ENCODE measurements at places on chromosomes 16 and 17.

DNA sequence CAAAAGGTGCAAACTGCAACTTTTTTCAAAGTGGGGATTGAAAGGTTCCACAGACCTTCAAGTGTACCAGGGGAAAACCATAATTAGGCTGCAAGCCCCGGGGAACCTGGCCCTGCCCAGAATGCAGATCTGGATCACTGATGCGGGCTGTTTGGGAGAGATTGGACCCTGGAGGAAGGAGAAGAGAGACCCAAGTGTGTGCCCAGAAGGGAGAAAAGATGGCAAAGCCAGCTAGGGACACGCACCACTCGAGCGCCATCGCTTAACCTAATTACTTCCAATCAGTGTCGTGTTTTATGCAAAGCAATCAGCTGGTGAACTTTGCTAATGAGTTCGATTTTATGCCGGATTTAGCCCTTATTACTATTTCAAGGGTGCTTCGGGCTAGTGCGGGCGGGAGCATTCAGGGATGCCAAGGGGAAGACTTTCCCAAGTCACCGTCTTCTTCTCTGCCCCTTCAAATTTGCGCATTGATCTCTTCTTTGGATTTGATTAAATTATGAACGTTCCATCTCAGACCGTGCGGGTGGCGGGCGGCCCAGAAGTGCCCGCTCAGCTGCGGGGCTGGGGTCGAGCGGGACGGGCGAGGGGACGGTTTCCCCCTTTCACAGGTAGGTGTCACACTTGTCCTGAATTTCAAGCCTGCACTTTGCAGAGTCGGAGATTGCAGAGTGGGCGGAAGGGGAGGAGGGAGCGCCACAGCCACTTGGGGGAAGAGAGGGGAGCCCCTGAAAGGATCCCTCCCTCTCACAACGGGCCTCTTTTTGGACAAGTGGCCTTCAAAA is 4.0 kb downstream of the IRX5 start:
- ATAC-seq: no peak

- no peak for ATAC-seq
Measured at GRCh38 chr16:12236589-12236988, 260.1 kb downstream of the SNX29 start.

DNA sequence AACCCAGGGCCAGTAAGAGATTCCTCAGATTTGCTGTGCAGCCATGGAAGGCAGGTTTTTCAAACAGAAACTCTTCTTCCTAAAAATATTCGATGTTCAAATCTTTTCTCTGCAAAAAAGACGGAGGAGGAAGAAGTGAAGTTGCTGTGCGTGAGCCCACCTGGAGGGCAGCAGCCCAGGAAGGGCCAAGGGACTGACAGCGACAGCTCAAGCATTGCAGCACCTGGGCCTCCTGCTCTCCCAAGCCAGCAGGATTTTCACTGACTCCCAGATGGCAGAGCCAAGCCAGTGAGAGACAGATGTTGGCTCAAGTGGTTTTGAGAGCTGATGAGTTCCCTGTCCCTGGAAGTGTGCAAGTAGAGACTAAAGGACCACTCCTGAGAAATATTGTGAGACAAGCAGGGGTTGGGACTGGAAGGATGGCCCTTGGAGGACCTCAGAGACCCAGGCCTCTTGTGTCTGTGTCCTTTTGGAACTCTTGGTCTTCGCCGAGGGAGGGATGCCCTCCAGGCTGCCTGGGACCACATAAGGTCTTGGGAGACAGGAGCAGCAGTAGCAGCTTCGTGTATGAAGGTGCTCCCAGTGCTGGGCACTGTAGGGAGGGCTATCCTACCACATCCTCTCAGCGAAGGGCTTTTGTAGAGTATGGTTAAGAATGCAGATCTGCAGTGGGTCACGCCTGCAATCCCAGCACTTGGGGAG is 29.3 kb upstream of the TNFRSF13B start:
- ATAC-seq: peak; percentile 14

DNA sequence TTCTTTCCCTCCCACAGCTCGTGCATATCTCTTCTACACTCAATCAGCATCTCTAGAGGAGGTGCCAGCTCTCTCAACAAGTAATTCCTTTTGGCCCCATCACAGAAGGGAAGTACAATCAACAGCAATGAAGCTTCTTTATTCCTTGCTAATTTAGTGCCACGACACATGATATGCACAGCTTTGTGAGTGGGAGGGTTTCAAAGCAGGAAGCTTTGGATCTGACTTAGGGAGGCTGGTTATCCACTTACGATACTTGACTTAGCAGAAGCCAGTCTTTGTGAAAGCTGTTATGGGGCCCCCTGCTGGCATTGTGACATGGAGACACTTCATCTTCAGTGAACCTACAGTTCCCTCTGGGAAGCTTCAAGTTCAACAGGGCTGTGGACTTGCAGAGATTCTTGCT is 81.0 kb downstream of the TMEM100 start:
- ATAC-seq: peak; percentile 97

GRCh38 chr17:77499699-77500435 is 359.1 kb downstream of the SEC14L1 start:
- no peak for ATAC-seq

DNA sequence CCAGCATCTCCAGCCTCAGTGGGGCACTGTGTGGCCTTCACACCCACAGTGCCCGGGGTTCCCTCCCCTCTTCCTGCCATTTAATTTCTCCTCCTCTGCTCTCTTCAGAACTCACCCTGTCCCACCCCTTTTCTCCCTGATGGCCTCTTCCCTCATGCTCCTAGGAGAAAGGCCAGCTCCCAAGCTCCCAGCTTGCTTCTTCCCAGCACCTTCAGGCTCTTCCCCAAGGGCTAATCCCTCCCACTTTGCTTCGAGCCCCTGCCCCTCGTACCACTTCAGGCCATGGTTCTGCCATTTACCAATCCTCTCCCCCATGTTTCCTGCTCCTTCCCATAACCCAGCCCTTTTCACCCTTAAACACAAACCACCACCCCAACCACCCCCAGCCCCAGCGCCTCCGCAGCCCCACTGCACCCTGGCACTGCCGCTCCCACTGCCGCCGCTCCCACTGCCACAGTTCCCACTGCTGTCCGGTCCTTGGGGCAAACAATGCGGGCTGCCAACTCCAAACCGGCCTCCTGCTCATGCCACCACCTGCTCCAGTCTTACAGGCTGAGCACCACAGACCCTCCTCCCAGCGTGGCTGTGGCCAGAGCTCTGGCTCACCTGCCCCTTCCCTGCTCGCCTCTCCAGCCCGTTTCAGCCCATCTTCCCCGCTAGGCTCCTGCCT is 28.6 kb downstream of the ADAM11 start:
- ATAC-seq: peak; percentile 20

DNA sequence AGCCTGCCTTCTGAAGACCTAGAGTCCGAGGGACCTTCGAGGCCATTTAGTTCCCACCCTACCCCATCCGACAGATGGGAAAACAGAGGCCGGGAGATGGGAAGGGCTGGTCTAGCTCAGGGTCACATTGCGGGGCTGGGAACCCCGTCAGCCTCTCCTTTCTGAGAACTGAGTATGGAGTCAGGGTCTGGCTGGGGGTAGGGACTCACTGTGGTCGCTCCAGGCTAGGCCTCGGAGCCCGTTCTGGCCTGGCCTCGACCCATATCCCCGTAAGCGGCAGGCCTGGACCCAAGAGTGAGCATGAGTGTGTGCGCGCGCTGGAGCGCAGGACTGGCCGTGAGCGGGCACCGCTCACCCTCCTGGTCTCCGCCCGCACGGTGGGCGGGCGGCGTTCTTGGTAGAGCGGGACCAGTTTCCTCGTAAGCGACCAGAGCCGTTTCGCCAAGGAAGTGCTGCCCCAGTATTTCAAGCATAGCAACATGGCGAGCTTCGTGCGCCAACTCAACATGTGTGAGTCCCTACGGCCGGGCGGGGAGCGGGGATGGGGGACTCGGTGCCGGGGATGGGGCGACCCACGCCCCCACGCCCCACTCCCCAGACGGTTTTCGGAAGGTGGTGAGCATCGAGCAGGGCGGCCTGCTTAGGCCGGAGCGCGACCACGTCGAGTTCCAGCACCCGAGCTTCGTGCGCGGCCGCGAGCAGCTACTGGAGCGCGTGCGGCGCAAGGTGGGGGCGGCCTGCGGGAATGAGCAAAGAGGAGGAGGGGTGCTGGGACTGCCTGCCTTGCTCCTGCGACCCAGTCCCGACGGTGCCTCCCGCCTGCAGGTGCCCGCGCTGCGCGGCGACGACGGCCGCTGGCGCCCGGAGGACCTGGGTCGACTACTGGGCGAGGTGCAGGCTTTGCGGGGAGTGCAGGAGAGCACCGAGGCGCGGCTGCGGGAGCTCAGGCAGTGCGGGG is 855 bp downstream of the HSF4 start:
- ATAC-seq: no peak

DNA sequence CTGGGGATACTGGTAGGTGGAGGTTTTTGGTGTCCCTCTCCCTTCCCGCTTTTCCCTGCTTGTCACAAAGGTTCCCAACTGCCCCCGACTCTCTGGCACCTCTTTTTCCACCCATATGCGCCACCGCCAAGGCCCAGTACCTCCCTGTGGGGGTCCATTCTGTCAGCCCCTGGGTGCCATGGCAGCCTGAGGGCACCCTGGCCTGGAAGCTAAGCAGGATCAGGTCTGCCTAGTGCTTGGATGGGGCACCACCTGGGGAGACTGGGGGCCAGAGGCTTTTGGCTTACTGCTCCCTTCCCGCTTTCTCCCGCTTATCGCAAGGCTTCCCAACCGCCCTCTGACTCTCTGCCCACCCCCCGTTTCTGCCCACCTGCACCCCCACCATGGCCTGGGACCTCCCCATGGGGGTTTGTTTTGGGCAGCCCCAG is 2286.4 kb downstream of the TP53TG3F start:
- ATAC-seq: no peak

DNA sequence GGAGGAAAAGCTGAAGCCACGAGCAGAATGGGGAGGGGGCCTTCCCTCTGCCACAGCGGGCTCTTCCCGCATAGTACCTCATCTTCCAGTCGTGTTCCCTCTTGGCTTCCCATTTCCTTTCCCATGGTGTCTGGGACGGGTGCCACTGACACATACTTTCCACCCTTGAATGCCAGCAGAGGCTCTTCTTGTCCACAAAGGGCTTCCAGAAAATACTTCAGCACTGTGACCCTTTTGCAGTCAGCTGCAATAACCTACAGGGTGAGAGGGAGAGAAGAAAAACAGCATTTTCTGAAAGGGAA is 30.7 kb downstream of the HIC1 start:
- ATAC-seq: no peak

DNA sequence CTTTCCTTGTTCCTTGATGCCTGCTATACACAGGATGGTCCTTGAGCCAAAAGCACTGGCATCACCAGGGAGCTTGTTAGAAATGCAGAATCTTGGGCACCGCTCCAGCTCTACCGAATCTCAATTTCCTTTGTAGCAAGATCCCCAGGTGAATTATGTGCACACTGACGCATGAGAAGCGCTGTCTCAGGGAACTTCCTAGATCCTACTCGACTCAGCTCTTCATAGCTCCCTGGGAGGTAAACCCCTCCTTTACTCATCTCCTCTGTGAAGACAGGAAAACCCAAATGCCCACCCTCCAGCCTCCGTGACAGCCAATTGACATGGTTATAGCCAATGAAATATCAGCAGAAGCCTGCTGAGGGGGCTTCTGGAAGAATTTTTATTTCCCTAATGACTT is 4.1 kb downstream of the USP31 start:
- ATAC-seq: no peak

GRCh38 chr16:57072616-57073275 is 19.6 kb upstream of the CPNE2 start:
- no peak for ATAC-seq

DNA sequence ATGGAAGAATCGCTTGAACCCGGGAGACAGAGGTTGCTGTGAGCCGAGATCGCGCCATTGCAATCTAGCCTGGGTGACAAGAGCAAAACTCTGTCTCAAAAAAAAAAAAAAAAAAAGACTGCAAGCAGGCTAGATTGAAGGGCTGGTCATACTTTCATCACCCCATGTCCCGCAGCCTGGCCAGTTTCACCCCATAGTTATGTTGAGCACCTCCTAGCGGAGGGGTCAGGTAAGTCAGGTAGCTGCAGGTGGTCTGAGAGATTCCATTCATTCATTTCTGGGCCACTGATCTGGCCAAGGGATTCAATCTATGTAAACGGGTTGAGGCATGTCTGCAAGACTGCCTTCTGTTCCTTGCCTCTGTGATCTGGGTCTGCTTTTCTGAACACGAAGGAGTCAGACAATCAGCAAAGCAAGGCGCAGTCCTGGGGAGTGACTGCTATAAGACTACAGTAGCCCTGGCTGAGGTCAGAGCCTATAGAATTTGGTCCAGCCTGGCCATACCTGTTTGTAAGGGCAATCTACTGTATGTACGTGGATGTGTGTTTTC is 23.6 kb upstream of the BPTF start:
- no peak for ATAC-seq

DNA sequence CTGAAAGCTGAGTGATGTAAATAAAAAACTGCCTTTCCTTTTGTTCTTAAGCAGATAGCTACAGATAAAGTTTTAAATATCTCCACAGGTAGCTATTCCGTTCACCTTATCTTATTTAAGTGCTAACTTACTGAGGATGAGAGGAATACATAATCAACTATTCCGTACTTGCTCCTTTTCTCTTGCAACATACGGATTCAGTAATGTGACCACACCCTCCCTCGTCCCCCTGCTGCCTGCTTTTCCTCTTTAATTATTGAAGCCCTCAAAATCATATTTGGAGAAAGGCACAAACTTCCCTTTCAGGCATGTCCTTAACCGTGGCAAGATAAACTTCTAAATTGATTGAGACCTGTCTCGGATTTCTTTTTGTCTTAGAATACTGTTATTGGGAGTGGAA is 101.4 kb downstream of the MAP2K4 start:
- ATAC-seq: no peak

- no peak for ATAC-seq
Measured at GRCh38 chr16:2705351-2705750, 14.7 kb downstream of the PRSS27 start.

Measured in SK-N-SH treated with all-trans-retinoic acid at 6 μM for 48 hours (cell line).